ENCODE measurements at places on chromosomes 2 and 18.

DNA sequence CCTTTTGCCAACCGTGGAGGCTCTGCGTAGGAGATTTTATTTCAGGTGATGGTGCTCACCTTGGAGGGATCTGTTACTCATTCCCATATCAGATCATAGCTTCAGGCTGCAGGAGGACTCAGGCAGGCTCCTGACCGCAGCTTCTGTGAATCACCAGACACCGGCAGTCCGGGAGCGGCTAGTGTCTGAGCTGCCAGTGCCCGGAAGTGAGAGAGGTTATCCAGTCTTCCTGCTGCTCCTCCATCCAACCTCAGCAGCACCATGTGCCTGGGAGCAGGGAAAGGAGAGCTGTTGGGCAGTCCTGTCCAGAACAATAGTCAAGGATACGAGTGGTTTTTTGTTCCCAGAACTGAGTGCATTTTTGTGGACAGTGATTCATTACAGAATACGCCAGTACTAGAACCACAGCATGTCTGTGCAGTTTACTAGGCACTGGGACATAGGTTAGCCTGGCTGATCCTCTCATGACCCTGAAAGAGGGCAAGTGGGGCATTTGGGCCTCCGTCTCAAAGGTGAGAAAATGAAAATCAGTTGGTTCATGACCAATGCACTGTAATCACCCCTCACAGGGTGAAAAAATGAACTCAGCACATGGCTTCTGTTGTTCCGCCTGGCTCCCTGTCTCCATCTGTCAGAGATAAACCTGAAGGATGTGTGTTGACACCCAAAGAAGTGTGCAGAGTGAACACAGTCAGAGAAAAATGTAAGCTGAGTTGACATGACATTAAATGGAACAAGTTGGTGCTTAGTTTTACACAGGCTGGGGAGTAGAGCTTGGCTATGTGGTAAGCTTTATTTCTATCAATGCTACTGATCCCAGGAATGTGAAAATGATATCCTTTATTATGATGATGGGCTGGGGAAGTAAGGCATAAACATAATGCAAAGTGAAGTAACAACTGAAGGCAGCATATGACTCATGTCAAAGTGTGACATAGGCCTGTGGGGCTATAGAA is 12.2 kb downstream of the FHOD3 start:
- no peak for DNase-seq

DNA sequence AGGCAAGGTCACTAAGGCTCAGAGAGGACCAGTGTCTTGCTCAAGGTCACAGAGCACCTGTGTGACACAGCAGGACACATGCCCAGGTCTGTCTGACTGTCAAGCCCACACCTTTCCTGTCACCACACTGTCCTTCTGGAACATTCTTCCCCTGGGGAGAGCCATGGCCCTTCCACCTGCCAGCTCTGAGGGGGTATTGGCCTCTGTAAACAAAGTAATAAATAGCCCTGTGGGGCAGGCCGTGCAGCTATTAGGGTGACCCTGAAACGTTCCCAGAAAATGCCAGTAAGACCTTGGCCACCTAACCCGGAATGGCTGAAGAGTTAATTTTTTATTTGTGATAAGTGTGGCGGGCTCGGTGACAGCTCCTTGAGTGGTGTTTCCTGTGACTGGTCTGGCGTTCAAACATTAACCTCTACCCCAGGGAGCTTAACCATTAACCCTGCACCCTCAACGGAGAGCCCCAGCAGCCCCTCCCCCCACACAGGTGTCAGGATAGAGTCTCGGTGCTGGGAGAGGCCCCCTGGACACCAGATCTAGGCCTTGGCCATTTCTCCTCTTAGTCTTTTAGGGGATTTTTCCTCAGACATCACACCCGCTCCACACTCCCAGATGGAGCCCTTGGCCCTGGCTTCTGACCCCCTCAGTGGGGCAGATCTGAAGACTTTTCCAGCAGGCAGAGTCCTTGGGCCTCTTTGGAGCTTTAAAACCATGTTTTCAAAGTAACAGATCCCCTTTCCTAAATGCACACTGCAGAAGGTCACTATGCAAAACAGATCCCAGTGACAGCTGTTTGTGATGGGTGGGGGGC is 36.6 kb downstream of the SCTR start:
- DNase-seq: no peak

GRCh38 chr18:13624563-13625237 is 101.7 kb downstream of the FAM210A start:
- DNase-seq: no peak

- DNase-seq: no peak
Measured at GRCh38 chr2:166410828-166411472, 35.2 kb upstream of the SCN9A start.

- DNase-seq: no peak
Measured at GRCh38 chr2:218245214-218245613, 15.6 kb upstream of the GPBAR1 start.

DNA sequence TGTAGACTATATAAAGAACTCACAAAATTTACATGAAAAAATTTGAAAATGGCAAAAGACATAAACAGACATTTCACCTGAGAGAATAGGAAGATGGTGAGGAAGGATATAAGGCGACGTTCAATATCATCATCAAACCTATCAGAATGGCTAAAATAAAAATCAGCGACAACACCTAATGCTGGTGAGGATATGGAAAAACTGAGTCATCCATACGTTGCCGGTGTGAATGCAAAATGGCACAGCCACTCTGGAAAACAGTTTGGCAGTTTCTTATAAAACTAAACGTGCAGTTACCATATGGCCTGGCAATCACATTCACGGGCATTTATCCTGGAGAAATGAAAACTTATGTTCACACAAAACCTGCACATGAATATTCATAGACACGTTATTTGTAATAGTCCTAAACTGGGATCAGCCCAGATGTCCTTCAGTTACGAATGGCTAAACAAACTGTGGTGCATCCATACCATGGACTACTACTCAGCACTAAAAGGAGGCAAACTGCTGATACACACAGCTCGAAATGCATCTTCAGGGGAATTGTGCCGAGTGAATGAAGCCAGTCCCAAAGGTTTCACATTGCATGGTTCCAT is 63.1 kb upstream of the TXNDC2 start:
- DNase-seq: no peak

GRCh38 chr2:30225131-30225762 is 6.1 kb upstream of the LBH start:
- peak; percentile 62 for DNase-seq

GRCh38 chr2:32721376-32721775 is 93.5 kb downstream of the TTC27 start:
- no peak for DNase-seq

DNA sequence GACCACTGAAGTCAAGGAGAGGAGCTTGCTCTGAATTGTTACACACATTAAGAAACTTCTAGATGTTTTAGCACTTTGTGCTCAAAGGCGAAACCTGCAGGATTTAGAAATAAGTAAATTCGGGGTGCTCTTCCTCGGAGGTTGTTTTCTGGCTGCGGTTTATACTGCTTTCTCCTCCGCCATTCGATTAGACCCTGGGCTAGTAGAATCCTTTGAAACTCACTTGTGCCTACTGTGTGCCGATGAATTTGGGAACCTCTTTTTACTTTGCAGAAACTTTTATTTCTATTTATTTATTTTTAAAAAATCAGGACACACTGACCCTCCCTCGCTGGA is 3.5 kb downstream of the MEIS1 start:
- no peak for DNase-seq

DNA sequence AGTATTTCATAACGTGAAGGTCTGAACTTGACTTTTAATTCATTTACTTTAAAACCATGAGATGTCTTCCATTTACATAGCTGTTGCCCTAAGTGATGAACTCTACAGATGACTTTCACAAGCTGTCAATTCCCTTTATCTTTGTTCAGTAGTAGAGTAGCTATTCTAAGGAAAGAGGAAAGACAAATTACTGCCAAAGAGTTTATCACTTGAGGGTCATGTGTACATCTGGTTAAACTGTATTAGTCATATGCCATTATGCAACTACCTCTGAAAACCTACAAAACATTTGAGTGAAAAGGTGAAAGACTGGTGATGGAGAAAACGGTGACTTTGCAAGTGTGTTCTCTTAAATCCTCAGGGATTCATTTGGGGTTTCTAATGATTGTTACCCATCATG is 763.9 kb downstream of the TMEM182 start:
- no peak for DNase-seq

- no peak for DNase-seq
Measured at GRCh38 chr2:23246992-23247683, 137.8 kb upstream of the KLHL29 start.

DNA sequence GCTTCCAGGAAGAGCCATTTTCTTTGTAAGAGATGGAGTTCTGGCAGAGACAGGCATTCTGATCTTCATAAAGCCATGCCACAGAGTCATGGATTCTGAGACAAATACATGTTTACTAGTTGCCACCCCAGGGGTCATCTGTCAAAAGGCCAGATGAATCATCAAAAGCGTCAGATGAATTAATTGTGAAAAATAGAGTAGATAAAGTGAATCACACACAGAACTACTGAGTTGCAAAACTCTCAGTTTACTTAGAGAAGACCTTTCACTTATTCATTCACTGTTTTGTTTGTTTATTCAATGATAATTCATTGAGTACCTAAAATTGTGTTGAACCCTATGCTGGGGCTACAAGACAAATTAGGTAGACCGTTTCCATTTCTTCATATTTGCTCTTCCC is 157.7 kb upstream of the SERPINE2 start:
- DNase-seq: no peak

DNA sequence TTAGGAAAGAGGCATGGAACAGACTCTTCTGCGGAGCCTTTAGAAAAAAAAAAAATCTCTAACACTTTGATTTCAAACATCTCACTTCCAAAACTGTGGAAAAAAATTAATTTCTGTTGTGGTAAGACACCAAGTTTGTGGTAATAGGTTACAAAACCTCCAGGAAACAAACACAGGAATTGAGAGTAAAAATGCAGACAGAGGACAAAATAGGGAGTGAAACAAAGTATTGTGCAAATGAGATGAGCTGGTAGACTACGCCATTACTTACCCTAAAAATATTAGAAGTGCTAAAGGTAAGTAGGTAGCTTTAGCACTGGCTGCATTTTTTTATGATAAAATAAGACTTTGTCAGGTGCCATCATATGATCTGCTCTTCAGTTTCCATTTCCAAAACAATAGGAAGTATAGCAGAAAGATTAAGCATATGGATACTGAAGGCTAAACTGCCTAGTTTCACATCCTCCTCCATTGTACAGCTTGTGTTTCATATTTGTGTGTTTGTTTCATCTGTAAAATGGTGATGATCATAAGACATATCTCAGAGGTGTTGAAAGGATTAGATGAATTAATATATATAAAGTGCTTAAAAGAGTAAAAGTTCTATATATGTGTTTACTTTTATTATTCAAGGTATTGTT is 309.2 kb downstream of the NR4A2 start:
- DNase-seq: no peak

- no peak for DNase-seq
Measured at GRCh38 chr2:27664622-27665363, 1.1 kb downstream of the SLC4A1AP start.

GRCh38 chr18:69982417-69982816 is 34.7 kb upstream of the CD226 start:
- DNase-seq: no peak

Measured in T-helper 2 cell (primary cell).